ENCODE measurements at places on chromosomes 2 and 18.

DNA sequence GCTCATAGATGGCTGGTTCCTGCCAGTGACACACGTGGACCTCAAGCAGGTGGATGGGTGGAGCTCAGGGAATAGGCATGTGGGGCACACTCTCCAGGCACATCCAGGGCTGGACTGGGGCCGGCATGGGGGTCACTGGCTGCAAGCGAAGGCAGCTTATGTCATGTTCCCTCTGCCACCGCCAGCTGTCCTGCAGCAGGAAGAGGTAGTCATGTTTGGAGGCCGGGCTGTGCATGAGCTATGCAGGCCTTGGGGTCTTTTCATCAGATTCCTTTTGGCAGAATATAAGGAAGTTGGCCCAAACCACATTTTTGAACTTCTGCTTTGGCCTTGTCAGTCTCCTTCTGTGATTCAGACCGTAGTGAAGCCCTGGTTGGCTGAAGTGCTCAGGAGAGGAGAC is 61.5 kb downstream of the AGAP1 start:
- no peak for DNase-seq

DNA sequence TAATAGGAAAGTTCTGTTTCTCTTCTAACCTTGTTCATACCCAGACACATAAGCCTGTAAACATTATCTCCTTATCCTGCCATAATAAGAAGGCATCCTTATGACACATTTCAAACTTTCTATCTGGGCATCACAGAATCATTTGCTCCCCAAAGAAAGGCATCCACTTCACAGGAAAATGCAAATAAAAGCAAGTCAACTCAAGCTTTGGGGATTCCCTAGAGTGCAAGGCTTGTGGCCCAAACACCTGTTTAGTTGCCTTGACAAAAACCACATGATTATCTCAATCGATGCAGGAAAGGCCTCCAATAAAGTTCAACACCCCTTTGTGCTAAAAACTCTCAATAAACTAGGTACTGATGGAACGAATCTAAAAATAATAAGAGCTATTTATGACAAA is 195.7 kb upstream of the GALNT5 start:
- DNase-seq: no peak

GRCh38 chr18:12571630-12572029 is 86.3 kb downstream of the SPIRE1 start:
- DNase-seq: no peak

- no peak for DNase-seq
These were observed 318.2 kb downstream of the GALNT13 start for GRCh38 chr2:154189953-154190352.

DNA sequence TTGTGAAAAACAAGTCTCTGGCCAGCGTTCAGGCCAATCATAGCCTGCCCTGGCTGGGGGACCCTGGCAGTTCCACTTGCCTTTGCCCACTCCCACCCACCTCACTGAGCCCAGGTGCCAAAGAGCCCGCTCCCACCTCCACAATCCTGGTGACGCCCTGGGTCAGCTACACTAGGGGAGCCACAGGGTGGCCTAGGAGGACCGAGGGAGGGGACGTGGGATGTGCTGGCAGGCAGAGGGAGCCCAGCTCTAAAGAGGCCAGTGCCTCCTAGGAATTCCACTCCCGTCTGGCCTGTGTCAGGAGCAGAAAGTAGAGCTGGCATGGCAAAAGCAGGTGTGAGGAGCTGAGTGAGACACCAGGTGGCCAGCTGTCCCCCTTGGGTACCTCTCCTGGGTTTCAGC is 49.3 kb downstream of the TNS1 start:
- DNase-seq: no peak

DNA sequence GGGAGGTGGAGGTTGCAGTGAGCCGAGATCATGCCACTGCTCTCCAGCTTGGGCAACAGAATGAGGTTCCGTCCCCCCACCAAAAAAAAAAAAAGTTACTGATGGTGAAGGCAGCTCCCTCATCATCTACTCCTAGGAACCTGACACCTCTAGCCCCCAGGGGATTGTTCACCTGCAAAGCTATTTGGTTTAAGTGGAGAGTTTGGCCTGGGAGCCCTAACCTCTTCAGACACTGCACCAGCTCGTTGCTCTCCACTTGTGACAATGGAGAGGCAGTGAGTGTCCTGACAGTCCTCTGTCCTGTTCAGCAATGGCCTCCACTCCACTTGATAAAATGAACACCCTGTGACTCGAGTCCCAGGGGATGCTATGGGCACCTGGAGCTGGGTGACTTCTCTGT is 43.5 kb downstream of the ATP6V1C2 start:
- no peak for DNase-seq

- DNase-seq: no peak
These were observed 16.7 kb downstream of the CPSF3 start for GRCh38 chr2:9440058-9440727.

GRCh38 chr2:8125741-8126711 is 555.8 kb upstream of the ID2 start:
- no peak for DNase-seq

DNA sequence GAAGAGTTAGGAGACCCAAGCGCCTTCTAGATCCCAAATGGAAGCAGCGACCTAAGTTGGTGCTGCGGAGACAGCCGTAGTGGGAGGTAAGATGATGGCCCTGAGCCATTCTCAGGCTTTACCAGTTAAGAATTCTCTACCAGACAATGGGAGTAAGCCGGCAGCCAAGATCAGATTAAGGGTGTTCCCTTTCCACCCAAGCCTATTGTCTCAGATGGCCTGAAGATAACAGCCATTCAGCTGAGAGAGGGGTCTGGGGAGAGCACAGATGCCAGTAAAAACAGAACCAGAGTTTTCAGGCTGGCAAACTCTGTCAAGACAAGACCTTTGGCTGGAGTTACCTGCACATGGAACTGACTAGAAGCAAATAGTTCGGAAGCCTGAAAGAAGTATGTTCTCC is 191.7 kb upstream of the HAAO start:
- DNase-seq: no peak

GRCh38 chr18:28109781-28110560 is 67.0 kb downstream of the CDH2 start:
- DNase-seq: no peak

GRCh38 chr2:123870881-123871276 is 154.2 kb upstream of the CNTNAP5 start:
- DNase-seq: no peak

DNA sequence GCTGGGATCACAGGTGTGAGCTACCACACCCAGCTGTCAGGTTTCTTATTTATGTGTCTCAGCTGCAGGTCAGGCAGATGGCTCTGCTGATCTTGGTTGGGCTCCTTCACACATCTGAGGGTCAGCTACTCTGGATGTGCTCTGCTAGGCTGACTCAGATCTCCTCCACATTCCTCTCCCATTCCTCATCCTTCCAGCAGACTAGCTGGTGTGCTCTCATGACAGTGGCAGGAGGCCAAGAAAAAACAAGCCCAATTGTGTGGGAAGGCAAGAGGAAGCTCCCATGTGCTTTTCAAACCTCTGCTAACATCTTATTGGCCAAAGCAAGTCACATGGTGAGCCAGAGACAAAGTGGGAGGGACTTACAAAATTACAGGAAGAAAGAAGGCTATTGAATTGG is 11.7 kb upstream of the MSH6 start:
- peak; percentile 82 for DNase-seq

DNA sequence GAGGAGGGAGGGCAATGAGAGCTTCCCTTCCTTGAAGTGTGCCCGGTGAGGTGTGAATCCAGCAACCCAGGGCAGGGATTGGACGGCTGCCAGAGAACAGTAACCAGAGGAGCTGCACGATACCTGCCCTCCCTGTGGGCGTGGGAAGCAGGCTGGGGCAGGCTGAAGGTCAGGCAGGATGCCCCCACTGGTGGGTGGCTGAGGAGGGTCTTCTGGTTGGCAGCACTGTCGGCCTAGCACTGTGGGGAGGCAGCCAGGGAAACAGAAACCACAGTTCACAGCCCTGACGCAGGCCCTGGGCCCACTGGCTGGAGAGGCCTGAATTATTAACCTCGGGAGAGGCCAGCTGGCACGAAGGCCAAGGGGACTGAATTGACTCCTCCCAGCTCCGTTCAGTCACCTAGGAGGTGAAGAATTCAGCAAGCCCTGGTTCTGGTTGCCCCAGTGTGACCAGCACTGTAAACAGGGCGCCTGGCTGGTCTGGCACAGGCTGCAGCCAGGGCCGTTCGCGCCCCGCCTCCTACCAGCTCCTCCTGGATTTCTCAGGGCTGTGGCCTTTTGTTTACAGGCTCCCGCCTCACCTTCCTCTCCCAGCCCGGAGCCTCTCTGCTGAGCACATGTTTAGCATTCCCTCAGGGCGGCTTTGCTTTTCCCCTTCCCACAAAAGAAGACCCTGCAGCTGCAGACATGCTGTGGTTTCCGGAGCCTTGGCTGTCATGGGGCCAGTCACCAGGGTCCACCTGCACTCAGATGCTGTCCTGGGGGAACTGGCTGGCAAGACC is 97.8 kb downstream of the B3GNT2 start:
- DNase-seq: no peak

GRCh38 chr2:157172866-157173578 is 84.5 kb upstream of the GALNT5 start:
- no peak for DNase-seq

GRCh38 chr2:223008956-223009355 is 43.0 kb upstream of the KCNE4 start:
- DNase-seq: no peak

- no peak for DNase-seq
These were observed 607.4 kb downstream of the CBLN2 start for GRCh38 chr18:71936744-71937143.

- no peak for DNase-seq
These were observed 1252.2 kb upstream of the TMEFF2 start for GRCh38 chr2:193446967-193447366.

DNA sequence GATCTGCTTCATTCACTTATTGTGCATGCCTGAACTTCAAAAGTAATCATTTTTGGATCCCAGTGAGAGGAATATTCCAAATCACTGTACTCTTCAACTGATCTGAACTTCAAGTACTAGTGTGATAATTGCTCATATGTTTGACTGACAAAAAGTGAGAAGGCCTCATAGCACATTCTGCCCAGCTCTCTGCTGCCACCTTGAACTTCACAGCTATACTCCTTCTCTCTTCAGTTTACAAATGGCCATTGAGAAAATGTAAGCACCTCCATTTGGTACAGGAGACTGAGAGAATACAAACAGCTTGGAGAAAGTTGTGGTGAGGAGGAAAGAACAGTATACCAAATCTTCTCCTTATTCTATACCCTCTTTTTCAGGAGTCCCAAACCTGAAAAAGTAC is 946.0 kb upstream of the CHAC2 start:
- no peak for DNase-seq

DNA sequence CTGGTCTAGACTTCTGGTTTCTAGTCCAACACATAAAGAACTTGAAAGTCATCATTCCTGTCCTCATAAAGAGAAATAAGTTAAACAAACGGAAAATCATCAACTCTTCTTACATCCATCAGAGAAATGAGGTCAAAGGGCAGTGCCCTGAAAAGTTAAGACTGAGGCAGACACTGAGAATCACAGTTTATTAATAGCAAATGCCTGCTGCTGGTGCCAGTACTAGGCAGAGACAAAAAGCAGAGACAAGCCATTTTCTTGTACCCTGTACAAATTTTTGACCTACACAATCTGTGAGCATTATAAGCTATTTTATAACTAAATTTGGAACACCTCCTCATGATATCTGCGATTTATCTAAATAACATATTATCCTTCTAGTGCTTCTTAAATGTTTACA is 36.8 kb downstream of the ATF2 start:
- DNase-seq: no peak

- DNase-seq: no peak
These were observed 155.0 kb downstream of the TTC32 start for GRCh38 chr2:19746611-19747309.

GRCh38 chr2:6824962-6825361 is 40.7 kb downstream of the CMPK2 start:
- no peak for DNase-seq

DNA sequence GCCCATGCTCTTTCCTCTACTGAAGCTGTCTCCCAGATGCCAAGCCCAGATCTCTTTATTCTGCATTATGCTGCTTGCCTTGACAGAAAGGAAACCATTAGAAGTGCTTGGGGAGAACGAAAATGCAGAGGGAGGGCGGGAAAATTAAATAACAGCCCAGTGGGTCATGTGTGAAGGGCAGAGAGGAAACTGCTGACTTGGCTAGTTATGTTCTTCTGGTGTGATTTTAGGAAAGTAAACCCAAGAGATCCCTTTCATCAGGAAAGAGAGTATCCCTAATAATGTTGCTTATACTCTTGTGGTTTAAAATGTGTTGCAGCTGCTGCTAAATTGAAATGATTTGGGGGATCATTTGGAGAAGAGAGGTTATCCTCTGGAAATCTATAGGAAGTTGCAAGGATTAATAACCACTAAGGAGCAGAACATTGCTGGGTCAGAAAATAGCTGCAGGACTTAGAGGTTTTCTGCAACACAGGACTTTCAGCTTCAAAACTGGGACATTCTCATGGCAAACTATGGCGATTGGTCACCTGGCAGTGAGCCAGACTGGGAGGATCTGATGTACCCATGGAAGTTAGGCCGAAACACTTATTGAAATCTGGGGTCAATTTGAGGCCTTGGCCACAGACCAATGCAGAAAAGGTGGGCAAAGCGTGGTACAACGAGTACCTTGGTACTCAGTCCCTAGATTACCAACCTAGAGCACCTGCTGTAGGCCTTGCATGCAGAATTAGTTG is 172.2 kb downstream of the TMEM247 start:
- DNase-seq: no peak

DNA sequence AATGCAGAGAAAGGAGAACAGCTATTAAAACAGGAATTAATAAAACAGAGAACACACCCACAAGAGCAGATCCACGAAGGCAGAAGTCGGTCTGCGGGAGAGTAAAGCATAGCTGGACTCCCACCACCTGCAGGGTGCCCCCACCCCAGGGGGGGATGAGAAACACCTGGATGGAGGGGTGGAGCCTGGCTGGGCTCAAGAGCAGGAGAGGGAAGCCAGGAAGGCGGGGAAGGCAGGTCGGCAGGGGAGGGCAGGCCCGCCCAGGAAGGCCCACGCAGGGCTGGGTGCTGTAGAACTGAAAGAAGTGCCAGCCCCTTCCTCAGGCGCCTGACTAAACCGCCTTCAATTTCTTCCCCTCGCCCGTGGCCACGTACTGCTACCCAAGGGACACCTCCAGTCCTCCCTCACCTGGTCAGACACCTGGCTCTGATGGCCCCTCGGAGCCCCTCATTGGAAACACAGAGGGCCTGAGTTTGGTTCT is 175.4 kb downstream of the HDAC4 start:
- DNase-seq: no peak

GRCh38 chr18:63477968-63478367 is 1.2 kb downstream of the SERPINB5 start:
- no peak for DNase-seq

- no peak for DNase-seq
These were observed 512.4 kb upstream of the ID2 start for GRCh38 chr2:8169443-8169842.

- DNase-seq: no peak
These were observed 268.8 kb downstream of the CYP26B1 start for GRCh38 chr2:71878626-71879508.

DNA sequence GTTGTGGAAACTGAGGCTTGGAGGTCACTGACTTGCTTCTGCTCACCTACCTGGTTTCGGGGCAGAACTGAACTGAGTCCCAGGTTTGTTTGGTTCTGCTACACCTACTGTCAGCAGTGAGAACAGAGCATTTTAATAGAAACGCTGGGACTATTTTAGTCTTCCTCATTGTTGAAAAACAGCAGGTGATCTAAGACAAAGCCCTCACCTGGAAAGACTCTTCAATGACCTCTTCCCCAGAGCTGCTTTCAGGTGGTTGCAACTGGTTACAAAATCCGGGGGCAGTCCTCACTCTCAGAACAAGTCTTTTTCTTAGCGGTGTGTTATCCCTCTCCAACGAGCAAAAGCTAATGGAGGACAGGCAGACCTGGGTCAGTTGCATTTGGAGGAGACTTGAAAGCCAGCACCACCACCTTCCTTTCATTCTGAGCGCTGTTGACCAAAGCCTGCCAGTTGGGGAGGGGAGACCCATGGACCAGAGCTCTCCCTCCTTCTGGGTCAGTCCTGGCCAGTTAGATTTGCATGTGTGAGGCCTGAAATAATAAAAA is 217.0 kb downstream of the NCK2 start:
- DNase-seq: no peak
